ENCODE measurements at places on chromosomes 16 and 17.
A peak's percentile ranks its signal among the peaks of the same experiment; 100 is the strongest.

GRCh38 chr17:5785338-5785737 is 201.0 kb upstream of the NLRP1 start:
- no peak for DNase-seq

- no peak for DNase-seq
Observed at GRCh38 chr17:55314061-55314783, 49.5 kb downstream of the HLF start.

- DNase-seq = no peak
Observed at GRCh38 chr17:8441690-8442089, 6.0 kb downstream of the NDEL1 start.

- no peak for DNase-seq
Observed at GRCh38 chr16:66245868-66246267, 120.6 kb upstream of the CDH5 start.

- no peak for DNase-seq
Observed at GRCh38 chr17:49659661-49660382, 18.1 kb downstream of the SPOP start.

DNA sequence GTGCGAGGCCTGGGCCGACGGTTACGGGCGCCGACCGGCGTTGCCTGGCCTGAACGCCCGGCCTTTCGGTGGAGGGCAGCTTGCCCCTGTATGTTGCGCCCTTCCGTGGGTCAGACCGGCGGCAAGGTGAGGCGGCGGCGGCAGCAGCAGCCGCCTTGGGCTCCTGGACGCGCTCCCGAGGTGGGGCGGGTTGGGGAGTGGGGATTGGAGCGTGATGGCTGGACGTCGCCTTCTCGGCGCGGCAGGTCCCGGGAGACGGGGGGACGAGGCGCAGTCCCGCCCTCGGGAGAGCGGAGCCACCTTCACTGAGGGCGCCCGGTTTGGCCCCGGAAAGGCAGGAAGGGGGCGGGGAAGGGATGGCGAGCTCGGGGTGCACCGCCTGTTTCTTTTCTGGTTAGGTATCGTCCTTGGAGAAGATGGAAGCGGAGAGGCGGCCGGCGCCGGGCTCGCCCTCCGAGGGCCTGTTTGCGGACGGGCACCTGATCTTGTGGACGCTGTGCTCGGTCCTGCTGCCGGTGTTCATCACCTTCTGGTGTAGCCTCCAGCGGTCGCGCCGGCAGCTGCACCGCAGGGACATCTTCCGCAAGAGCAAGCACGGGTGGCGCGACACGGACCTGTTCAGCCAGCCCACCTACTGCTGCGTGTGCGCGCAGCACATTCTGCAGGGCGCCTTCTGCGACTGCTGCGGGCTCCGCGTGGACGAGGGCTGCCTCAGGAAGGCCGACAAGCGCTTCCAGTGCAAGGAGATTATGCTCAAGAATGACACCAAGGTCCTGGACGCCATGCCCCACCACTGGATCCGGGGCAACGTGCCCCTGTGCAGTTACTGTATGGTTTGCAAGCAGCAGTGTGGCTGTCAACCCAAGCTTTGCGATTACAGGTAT is 671 bp downstream of the DGKE start:
- peak; percentile 76 for DNase-seq

- no peak for DNase-seq
Observed at GRCh38 chr16:80121522-80121909, 419.3 kb upstream of the DYNLRB2 start.

DNA sequence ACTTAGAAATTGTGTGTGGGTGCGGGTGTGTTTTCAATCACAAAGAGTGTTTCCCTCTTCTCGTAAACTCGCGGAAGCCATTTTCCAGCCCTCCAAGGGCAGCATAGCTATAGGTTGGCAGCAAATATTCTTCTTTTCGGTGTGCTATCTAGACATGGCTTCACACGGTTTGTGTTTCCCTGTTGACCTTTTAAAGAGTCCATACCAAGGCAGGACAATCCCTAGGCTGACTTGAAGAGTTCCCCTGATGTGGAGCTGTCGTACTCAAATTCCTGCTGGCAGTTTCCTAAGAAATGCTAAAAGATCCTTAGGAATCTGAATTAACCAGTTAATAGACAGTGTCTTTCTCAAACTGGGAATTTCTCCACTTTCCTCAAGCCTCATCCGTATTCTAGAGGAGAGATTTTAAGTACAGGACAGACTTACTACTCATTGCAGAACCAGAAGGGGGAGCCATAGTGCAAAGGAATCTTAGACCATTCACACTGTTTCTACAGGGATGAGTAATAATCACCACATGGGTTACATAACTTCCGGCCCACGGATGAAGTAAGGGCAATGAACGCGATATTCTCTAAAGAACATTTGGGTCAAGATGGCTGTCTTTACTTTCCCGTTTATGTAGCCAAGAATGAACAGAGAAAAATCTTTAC is 288.6 kb upstream of the ELAC2 start:
- no peak for DNase-seq

DNA sequence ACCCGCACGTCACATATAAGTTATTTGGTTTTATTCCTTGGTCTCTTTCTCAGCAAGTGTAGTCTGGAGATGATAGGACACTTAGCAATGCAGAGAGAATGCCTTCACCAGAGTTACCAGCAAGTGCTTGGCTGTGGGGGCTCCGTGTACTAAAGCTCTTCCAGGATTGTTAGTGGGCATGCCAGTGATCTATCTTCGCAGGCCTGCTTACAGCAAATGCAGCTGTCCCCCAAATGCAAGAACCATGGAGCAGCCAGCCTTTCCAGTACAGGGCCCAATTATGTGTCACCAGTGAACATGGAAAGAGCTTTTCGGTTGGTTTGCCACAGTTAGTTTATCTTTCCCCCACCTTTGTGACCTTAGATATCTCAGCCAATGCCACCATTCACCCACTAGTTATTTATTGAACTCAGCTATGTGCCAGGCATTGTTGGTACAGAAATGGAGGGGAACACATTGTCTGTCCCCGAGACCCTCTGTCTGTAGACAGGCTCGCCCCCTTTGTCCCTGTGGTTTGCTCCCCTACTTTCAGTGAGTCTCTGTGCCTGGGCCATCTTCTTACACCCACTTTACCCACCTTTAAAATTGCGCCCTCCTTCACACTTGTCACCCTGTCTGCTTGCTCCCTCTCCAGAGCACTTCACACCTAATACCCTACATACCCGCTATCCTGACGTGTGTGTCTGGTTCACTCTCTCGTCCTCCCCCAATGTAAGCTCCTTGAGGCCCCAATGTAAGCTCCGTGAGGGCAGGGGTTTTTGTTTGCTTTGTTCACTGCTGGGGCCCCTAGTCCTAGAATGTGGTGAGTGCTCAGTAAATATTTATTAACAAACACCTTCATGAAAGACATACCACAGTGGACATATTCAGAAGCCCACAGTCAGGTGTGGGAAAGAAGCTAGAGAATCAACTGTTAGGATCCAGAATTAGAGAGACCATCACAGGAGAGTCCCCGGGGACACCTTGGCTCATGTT is 13.3 kb downstream of the USP10 start:
- no peak for DNase-seq

DNA sequence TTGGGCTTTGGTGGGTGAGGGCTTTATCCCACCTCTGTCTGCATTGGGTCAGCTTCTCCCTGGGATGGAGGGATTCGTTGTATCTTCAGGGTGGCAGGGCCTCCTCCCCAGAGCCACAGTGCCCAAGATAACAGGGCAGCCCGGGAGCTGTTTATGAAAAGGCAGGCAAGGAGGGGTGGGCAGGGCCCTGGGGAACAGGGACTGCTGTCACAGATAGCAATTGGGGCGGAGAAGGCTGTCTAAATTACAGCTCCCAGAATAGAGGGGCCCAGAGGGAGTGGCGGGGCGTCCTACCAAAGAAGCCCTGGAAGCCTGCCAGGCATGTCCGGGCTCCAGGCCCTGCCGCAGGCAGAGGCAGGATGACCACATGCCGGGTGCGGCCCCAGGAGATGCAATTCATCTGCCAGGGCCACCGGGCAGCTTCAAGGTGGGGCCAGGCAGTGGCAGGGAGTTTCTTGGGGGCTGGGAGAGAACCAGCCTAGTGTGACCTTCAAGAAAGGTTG is 18.8 kb upstream of the PHOSPHO1 start:
- peak; percentile 53 for DNase-seq

DNA sequence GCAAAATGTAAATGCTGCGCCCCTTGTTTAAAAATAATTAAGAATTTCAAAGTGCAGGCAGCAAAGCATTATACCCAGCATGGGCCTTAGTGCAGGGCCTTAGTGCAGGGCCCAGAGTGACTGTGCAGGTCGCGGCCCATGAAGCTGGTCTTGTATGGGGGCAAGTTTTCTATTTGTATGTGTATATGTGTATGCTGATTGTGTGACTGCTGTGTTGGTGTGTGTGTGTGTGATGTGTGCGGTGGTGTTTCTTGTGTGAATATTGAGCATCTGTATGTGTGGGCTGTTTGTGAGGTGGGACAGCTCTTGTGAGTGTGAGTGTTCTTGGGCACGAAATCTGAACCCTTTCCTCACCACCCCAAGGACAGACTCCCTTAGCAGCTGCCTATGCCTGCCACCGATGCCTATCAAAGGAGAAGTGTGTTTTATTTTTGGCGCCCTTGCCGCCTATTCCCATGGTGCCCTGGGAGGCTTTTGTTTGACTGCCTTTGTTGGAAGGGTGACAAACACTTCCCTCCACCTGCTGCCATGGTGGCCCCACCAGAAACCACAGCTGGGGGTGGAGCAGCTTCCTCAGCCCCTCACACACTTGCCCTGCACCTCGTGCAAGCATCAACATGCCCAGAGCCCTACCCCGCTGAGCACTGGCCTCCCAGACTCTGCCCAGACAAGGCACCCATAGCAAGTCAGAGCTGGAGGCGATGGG is 18.0 kb downstream of the CCR7 start:
- no peak for DNase-seq

DNA sequence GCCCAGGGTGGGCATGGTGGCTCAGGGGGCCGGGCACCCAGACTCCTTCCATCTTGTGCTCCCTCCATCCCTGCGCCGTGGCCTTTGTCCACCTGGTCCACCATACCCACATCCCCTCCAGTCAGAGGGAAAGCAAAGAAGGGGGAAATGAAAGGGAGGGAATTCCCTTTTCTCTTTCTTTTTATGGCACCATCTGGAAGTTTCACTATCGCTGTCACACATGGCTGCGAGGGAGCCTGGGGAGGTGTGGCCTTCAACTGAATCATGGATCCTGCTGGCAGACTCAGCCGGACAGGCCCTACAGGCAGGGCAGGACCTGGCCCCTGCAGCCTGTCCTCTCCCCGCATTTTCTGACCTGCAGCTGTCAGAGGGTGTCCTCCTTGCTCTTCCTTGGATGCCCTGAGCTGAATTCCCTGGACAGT is 6.2 kb downstream of the SLC12A3 start:
- DNase-seq = no peak

DNA sequence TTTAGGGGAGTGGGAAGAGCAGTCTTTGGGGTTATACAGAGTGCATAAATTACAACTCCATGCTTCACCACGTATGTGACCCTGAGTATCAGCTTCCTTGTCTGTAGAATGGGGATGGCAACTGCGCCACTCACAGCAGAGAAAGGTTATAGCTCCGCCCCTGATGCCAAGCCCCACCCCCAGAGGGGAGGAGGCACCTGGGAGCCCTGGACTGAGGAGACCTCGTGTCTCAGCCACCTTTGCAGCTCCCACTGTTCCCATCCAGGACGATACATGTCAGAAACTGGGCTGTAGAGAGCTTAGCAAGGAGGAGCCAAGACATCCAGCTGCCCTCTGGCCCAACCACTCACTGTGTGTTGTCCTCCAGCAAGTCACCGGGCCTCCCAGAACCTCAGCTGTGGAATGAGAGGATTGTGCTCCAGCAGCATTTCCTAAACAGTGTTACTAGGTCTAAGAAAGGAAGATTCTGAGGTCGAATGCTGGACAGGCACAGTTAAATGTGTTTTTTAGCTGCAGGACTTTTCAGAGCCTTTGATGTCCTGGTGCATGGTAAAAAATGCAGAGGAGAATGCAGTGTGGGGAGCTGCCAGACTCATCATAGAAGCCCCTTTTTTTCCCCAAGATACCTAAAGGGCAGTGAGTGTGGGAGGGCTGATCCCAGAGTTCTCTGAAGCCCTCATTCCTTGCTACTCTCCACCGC is 49.4 kb downstream of the BEAN1 start:
- DNase-seq = no peak

DNA sequence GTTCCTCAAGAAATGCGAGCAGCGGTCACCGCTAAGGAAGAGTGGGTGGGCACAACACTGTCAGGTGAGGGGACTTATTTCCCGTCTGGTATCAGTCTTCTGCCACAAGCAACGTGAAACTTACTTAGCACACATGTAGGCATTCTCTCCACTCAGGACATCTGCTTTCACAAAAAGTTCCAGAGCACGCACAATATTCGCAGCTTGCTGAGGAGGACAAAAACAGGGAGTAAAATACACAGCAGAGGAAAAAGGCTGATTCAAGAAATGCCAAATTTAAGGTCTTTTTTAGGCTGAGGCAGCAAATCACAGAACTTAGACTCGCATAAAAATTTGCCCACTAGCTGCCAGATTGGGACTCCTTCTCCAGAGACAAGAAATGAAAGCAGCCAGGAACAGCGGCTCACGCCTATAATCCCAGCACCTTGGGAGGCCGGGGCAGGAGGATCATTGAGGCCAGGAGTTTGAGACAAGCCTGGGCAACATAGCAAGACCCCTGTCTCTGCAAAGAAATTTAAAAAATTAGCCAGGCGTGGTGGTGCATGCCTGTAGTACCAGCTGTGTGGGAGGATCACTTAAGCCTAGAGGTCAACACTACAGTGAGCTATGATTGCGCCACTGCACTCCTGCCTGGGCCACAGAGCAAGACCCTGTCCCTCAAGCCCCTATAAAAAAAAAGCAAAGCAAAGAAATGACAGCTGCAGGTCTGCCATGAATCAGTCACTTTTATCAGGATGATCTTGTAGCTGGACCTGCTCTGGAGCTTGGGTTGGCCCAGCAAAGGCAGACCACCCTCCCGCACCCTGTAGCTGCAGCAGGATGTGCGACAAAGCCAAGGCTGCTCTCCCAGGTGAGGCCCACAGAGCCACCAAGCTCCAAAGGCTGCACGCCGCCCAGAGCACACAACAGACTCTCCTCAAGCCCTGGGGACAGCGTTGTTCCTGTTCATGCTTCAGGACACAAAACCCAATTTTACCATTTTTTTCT is 20.5 kb downstream of the USP36 start:
- DNase-seq = no peak

DNA sequence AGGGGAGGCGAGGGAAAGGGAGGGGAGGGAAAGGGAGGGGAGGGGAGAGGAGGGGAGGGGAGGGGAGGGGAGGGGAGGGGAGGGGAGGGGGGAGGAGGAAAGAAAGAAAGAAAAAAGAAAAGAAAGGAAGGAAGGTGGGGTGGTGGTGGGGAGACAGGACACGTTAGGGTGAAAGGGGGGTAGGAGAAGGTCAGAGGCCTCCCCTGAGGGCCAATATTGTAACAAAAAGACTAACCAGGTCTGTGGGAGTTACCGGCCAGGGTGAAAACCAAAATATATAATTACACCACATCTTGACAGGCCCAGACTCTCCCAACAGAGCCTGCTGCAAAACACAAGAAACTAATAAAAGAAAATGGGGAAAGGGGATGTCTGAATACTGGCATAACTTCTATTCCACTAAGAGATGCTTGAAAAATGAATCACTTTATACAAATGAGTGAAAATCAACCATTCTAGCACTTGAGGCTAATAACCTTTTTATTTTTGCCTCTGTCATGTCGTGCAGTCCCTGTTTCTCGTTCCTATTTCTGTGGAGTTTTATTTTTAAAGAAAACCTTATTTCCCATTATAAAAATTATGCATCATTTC is 10.0 kb downstream of the WDR45B start:
- no peak for DNase-seq

- no peak for DNase-seq
Observed at GRCh38 chr17:78787444-78787843, 5.4 kb upstream of the CYTH1 start.

- DNase-seq = no peak
Observed at GRCh38 chr17:29400818-29401217, 10.7 kb downstream of the TAOK1 start.

- no peak for DNase-seq
Observed at GRCh38 chr17:60741031-60741430, 63.4 kb downstream of the BCAS3 start.

- DNase-seq = no peak
Observed at GRCh38 chr17:67435122-67435521, 58.0 kb downstream of the PITPNC1 start.
